ENCODE measurements at places on chromosomes 13 and 19. TPM values are rescaled to one million over a fixed set of nuclear protein-coding genes. Genes with fewer than 3 reads are reported as not detected.

THAP8 gene
- 7.7 TPM for total RNA-seq

DLL3 gene
- total RNA-seq: not detected

ZNF709 gene
- 1.2 TPM for total RNA-seq

SBNO2 gene
- 18.0 TPM for total RNA-seq

ZNF793 gene
- total RNA-seq: 9.0 TPM

NTN5 gene
- total RNA-seq: 0.39 TPM

CGB2 gene
- total RNA-seq: not detected

TINCR gene
- total RNA-seq: 0.68 TPM

CCNA1 gene
- total RNA-seq: 0.51 TPM

HSD11B1L gene
- total RNA-seq: 3.3 TPM

ARHGAP45 gene
- total RNA-seq: 9.7 TPM

GRCh38 chr13:96238241-96238640, 148.3 kb downstream of the HS6ST3 start:
- no peak for DNase-seq

DNA sequence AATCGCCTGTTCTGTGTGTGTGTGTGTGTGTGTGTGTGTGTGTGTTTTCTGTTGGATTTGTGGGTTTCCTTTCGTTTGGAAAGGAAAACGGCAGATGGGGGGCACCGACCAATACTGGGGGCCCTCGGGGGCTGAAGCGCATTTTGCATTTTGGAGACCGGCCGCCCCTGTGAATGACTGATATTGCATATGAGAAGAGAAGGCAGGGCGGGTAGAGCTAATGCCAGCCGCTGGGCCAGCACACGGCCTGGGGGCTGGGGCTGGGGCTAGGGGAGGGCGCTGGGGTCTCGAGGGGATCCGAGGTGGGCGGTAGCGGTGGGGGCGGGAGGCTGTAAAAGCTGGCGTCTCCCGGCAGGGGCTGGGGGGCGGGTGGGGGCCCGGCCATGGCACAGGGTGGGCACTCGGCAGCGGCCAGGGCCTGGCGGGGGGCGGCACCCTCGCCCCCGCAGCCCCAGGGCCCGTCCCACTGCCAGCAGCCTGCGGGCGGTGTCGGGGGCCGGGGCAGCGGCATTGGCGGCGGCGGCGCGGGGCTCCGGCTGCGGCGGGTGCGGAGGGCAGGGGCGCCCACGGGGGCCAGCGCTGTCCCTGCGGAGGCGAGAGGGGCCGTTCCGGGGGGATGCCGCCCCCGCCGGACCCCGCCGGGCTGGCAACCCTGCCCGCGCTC, 11.2 kb downstream of the ANO8 start:
- DNase-seq: no peak

DNA sequence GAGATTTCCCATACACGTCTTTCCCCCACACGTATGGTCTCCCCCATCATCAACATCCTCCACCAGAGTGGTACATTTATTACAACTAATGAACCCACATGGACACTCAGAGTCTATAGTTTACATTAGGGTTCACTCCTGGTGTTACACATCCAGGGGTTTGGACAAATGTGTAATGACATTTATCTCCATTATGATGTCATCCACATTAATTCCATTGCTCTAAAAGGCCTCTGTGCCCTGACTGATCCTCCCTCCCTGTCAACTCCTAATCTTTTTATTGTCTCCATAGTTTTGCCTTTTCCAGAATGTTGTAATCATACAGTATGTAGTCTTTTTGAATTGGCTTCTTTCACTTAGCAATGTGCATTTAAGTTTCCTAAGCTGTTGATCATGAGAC, 8.2 kb downstream of the ZNF383 start:
- DNase-seq: no peak

- no peak for DNase-seq
These were observed 93.2 kb upstream of the SERP2 start for GRCh38 chr13:44280456-44280855.

- no peak for DNase-seq
These were observed 30.0 kb downstream of the KEAP1 start for GRCh38 chr19:10473192-10473591.

DNA sequence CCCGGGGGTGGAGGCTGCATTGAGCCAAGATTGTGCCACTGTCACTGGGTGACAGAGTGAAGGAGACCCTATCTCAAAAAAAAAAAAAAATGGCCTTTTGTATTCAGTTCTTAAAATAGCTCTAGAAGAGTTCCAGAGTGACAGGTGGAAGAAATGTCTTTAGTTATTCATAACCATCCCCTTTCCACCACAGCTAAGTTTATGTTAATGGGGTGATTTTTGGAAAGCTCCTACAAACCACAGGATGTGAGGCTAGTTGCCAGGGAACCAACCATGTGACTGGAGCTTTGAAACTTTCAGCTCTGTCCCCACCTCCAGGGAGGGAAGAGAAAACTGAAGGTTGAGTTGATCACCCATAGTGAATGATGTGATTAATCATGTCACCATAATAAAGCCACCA, 6.9 kb downstream of the ZNF490 start:
- no peak for DNase-seq

DNA sequence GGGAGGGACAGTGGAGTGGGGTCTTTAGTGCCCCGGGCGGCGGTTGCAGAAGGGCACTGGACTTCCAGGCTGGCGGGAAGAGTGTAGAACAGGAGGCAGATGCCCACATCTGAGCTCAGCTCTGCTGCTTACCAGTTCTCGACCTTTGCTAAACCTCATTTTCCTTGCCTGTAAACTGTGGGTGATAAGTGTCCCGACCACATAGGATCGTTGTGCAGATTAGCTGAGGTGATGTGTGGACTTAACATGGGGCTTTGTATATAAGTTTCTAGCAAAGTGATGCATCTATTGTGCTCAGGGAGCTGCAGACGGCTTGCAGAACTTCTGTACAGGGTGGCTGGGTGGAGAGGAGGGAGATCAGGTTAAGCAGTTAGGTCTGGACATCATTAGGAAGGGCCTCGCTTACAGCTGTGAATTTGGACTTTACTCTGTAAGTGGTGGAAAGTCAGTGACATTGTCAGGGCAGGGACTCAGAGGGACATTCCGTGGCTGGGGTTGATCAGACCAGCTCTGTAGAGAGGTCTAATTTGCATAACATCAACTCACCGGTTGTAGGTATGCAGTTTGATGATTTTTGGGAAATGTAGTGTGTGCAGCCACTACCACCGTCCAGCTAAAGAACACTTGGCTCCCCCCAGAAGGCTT, 70.0 kb downstream of the SPATA13 start:
- no peak for DNase-seq

DNA sequence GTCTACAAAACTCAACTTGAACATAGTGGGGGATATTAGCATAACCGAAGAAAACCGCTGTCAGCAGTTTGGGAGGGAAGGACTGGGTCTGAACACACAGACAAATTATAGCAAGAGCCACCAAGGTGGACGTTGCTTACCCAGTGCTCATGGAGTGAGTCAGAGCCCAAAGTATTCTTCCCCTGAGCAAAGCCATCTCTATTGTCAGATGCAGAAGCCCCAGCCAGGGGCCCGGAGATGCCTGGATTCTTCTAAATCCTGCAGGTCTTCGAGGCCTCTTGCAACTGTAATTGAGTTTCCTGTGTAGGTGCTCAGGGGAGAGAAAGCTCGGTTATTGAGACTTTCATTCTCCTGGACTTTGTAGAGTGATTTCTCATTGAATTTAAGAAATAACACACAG, 384.5 kb downstream of the IRS2 start:
- no peak for DNase-seq

DNA sequence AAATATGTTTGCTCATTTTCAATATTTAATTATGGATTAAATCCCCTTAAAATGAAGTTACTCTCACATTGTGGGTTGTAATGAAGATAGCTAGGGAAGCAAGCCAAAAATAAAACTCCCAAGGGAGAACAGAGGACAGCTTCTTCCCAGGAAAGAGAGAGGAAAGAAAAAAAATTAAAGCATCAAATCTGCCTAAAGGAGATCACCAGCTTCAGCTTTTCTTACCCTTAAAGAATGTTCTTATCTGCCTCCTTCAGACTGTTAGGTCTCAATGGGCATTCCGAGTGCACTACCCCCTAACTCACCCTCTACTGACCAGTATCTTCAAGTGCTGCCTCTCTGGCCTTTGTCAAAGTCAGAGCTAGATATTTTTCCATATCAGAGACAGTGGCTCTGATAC, 55.2 kb downstream of the XPO4 start:
- DNase-seq: no peak

- DNase-seq: no peak
These were observed 18.5 kb downstream of the ZNF101 start for GRCh38 chr19:19687090-19687489.

GRCh38 chr19:23526302-23526701, 131.0 kb upstream of the ZNF91 start:
- DNase-seq: no peak

GRCh38 chr19:4342314-4342614, 1.1 kb upstream of the MPND start:
- no peak for DNase-seq

DNA sequence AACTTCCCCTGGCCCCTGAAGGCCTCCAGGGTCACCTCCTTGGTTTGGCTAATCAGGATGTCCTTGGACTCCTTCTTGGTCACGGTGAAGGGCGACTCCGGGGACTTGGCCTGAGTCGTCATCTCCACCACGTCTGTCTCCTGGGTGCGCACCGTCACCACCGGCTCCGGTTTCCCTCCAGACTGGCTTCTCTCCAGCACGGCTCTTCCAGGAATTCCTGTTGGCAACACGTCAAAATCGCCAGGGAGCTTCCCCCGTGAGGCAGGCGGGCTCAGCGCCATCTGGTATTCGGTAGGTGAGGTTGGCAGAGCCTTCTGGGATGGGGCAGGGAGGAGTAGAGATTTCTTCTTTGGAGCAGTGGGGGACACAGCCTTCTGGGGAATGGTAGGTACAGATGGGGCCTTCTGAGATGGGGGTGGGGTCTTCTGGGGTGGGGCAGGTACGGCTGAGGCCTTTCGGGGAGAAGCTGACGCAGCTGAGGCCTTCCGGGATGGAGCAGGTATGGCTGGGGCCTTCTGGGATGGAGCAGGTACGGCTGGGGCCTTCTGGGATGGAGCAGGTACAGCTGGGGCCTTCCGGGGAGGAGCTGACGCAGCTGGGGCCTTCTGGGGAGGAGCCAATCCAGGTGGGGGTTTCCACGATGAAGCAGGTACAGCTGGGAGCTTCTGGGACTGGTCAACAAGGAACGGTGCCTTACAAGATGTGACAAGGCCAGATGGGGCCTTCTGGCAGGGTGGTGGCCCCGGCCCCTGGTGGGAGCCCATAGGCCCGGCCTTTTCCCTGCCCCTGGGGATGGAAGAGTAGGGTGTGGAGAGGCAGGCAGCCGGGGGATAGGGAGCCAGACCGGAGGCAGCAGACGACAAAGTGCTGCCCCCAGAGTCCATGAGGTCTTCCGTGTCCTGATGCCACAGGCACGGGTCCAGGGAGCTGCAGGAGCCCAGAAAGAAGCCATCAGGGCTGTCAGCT, 3.8 kb downstream of the GARIN5B start:
- no peak for DNase-seq

DNA sequence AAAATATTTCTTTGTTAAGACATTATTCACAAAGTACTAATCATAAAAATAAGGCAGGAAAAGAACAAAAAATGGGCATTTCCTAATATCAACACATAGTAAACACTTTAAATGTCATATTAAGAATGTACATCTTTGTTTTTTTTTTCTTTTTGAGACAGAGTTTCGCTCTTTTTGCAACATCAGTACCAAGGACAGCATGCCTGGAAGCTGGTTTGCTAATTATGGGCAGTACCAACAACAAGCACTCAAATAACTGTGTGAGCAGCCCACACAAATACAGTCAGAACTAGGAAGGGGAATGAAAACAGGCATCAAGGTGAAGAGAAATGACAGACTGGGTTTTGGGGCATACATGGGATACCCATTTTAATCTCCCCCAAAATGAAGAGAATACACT, 788.0 kb upstream of the SLITRK1 start:
- no peak for DNase-seq

GRCh38 chr19:46040952-46041500, at the start of gene IGFL4:
TSS of gene IGFL4 (minus strand) at chr19:46041002. CDS start at chr19:46040962, 40 bp downstream.
- no peak for DNase-seq

DNA sequence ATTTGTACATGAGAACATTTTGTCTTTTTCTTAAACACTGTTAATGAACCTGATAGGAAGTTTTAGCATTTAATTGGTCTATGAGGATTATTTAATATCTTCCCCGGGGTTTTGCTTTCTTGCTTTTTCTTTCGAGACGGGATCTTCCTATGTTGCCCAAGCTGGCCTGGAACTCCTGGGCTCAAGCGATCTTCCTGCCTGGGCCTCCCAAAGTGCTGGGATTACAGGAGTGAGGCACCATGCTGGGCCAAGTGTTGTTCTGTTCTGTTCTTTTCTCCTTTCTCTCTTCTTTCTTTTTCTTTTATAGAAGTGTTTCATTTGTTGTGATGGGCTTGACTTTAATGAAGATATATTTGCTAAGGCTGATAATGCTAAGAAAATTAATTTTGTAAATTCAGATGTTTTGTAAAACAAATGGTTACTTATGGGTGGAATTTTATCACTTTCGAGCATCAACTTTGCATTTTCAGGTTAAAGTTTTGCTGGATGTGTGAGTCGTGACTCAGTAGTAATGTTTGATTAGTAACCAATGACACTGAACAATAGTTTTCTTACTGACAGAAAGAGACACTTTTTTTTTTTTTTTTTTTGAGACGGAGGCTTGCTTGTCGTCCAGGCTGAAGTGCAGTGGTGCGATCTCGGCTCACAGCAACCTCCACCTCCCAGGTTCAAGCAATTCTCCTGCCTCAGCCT, 2.2 kb downstream of the PAN3 start:
- no peak for DNase-seq

GRCh38 chr13:76523740-76524340, 362.4 kb downstream of the KCTD12 start:
- DNase-seq: no peak

- peak; percentile 36 for DNase-seq
These were observed at the start of gene AKAP11 for GRCh38 chr13:42272115-42272803. TSS of gene AKAP11 (plus strand) at chr13:42272152. CDS start at chr13:42286349, 14,197 bp downstream.

- DNase-seq: no peak
These were observed 12.3 kb downstream of the FAM187B start for GRCh38 chr19:35216016-35216832.

DNA sequence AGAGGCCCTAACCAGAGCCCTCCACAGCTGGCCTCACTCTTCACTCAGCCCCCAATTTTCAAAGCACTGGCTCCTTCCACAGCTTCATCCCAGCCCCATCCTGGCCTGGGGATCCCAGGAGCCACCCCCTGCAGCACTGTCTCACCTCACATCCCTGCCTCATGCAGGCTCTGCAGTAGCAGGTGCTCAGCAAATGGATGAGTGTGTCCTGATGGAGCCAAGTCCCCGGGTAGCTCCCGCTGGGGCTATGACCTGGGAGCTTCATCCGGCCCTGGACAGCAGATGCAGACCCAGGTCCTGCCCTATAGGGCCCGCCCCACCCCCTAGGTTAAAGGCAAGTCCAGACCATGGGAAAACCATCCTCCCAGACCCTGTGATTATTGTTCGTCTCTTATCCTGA, 143.2 kb upstream of the ZNF507 start:
- no peak for DNase-seq

- no peak for DNase-seq
These were observed 65.7 kb downstream of the MICU2 start for GRCh38 chr13:21538280-21538679.

DNA sequence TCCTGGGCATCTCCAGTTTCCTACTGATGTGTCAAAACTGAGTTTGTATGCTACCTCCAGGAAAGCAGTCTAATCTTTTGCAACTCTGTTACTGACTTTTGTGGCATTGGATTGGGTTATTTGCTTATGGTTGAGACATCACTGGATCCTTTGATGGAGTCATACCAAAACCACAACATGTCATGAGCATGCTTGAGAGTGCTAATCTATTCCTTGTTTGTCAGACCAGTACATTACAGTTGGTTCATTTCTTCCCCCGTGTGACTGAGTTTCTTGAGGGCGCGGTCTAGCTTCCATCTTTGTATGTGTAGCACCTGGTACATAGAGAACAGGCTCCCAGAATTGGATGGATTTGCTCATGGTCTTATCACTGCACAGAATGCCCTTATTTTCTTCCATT, 43.2 kb downstream of the SUGT1 start:
- DNase-seq: no peak

All from heart right ventricle (tissue), 16 donors.